ENCODE measurements at places on chromosomes 1 and 21. TPM values are rescaled to one million over a fixed set of nuclear protein-coding genes. Genes with fewer than 3 reads are reported as not detected.

Gene KDM1A
- 122 TPM for total RNA-seq

Gene NVL
- 30.4 TPM for total RNA-seq

DNA sequence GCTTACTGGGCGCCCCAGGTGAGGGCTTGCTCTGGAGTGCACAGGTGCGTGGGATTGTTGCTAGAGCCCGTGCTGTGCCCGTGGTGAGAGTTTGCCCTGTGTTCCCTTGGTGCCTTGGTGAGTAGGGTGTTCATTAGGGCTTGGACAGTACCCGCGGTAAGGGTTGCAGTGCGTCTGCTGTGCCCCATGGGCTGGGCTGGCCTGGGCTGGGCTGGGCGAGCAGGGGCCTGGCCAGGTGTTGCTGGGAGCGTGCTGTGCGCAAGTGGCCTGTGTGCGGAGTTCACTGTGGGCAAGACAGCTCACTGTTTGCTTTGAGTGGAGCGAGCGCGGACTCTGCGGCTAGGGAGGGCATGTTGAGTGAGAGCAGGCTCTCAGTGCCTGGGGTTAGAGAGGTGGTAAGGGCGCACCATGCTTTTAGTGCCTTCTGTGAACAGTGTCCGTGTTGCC is 725 bp downstream of the CR1L start:
- no peak for DNase-seq

- peak; percentile 17 for DNase-seq
Observed at GRCh38 chr1:180269645-180270529, 39.8 kb downstream of the LHX4 start.

GRCh38 chr1:1042835-1043234 is 22.9 kb downstream of the AGRN start:
- DNase-seq: no peak

GRCh38 chr1:1754051-1754815 is 24.0 kb downstream of the NADK start:
- DNase-seq: no peak

- no peak for DNase-seq
Observed at GRCh38 chr1:167221126-167221737, 546 bp downstream of the POU2F1 start.

DNA sequence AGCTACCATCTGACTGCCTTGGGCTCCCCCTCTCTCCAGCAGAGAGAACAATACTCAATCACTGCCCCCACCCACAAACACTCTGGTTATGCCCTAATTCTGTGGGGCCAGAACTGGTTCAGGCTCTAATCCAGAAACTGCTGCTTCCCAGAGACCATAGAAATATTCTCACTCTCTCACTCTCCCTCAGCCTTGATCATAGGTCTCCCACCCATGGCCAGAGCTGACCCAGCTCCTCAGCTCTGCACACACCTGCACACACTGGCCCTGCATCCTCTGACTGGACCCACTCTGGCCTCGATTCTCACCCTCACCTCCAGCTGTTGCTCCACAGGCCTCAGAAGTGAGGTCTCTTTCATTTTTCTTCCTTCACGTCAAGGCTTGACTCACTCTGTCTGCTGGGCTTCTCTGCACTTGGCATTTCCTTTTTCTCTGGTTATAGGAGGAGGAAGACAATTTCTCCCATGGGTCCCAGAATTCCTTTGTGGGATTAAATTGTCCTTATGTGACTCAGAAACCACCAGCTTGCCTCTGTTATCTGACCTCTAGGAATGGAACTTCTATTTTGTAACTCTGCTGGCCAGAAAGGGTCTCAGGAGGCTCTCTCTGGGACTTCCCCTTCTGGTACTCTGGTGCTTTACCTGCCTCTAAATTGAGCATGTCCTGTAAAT is 15.6 kb upstream of the ZMYM6 start:
- peak; percentile 82 for DNase-seq

- DNase-seq: no peak
Observed at GRCh38 chr1:221850470-221851187, 108.7 kb upstream of the DUSP10 start.

- peak; percentile 29 for DNase-seq
Observed at GRCh38 chr1:31434979-31435378, 22.0 kb downstream of the SERINC2 start.

DNA sequence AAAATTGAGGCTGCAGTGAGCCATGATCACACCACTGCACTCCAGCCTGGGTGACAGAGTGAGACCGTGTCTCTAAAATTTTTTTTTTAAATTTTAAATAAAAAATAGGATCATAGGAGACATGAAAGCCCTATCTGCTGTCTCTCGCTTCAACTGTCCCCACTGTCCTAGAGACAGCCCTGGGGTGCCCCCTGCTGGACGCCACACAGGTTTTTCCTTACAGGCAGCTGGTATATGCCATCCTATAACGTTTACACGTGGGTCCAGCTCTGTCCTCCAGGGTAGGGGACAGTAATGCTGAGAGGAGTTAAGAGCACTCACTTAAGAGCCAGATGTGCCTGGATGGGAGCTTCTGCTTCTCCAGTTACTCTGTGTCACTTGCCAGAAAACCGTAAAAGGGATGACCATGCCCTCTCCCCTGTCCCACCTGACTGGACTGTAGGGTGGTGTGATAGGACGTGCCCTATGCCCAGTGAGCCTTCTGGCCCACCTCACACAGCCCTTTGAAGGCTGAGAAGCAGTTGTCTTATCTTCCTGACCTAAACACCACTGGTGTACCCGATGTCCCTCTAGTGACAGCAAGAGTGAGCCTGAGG is 8.5 kb downstream of the FBXO2 start:
- peak; percentile 8 for DNase-seq

Gene DYNLT5
- not detected for total RNA-seq

Gene NMNAT2
- total RNA-seq: 0.24 TPM

DNA sequence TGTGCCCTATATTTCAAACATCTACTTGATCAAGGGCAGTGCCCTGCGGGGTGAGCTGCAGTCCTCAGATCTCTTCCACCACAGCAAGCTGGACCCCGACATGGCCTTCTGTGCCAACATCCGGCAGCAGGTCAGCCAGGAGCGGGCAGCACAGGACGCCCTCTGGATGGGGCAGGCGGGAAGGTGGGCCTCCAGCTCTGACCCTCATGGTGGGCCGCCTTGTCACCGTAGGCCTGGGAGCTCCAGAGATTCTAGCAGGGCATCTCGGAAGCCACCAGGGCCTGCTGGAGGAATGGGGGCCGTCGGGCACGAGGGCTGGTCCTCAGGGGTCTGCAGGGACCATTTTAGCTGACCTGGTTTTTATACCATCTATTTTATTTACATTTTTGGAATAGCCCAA is 15.6 kb upstream of the MFN2 start:
- no peak for DNase-seq

DNA sequence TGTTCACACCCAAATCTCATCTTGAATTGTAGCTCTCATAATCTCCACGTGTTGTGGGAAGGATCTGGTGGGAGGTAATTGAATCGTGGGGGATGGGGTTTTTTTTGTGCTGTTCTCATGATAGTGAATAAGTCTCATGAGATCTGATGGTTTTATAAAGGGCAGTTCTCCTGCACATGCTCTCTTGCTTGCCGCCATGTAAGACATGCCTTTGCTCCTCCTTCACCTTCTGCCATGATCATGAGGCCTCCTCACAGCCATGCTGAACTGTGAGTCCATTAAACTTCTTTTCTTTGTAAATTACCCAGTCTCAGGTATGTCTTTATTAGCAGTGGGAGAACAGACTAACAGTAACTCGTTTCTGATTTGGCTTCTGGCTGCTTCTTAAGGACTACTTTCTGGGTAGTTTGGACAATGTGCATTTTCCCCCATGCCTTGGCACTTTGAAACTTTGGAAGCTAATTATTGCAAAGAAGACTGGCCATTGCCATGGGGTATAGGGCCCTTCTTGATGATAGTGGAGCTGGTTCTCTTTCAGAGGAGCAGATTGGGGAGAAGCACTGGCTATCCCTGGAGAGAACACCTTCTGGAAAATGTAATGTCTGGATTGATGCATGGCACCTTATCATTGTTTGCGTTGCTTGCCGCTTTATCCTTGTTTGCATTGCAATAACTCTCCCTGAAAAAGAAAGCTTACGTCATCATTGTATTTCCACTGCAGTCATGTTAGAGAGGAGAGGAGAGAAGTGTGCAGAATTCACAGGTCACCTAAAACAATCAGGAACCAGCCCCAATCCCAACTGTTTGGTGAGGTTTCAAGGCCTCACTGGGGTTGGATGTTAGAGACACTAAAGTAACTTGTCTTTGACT is 5.9 kb downstream of the CNIH3 start:
- no peak for DNase-seq

DNA sequence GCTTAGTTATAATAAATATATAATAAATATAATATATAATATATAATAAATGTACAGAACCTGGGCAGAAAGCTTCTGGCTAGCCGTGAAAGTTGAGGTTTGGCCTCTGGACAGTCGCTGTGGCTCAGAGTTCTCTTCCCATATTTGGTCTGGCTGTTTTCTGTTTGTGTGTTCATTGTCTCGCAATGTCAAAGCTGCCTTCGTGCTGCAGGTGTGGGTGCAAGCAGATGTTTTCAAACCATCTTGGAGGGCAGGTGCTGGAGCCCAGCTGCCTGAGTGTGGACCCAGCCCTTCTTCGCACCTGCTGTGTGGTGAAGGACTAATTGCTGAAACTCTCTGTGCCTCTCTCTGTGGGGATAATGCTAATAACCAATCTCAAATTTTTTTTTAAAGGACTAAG is 3.6 kb upstream of the CSTB start:
- no peak for DNase-seq

DNA sequence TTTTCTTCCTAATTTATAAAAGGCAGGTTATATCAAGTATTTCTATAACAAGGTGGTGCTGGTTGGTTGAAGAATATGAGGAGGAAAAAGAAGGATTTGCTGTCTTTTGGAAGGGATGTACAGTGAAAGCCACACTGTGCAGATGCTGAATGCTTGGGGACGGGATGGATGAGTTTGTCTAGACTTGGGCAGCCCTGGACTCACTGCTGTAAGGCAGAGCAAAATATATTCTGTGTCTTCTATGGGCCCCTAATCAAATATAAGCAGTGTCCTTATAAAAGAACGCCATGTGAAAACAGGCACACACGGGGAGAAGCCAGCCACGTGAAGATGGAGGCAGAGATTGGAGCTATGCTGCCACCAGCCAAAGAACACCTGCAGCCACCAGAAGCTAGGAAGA is 47.4 kb downstream of the PHC2 start:
- DNase-seq: no peak

Gene KPRP
- total RNA-seq: 0.78 TPM

DNA sequence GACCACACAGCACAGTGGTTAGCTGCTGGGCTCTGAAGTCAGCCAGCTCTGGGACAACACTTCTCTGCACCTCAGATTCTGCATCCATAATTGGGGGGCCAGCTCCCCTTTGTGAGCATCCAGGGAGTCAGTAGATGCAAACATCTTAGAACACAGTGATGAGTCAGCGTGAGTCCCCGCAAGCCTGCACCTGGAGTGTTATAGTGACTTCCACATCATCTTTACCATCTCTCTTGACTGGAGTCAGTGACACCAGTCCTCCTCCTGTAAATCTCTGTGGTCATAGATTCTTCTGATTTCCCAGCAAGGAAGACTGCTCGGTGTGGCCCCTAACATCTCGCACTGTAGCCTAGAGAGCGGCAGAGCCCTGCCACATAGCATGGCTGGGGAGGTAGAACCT is 13.9 kb upstream of the EDN2 start:
- DNase-seq: no peak
